Spinal cord (tissue), 10 donors: ENCODE measurements at places on chromosomes 3 and 15.
A peak's percentile ranks its signal among the peaks of the same experiment; 100 is the strongest.

DNA sequence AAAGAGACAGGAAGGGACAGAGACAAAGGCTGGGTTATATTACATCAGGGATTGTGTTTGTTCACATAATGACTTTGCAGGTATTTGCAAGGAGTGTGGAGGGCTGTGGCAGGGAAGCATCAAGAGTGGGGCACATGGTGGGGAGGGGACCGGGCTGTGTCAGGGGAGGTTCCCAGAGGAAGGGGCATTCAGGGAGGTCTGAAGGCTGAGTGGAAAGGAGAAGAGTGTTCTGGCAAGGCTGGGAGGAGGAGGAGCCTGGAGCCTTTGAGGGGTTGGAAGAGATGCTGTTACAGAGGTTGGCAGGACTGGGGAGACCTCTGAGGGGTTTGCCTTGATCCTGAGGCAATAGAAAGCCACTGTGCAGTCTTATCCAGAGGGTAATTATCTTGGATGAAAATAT lies 49.4 kb downstream of the EXOG start:
- no peak for DNase-seq

DNA sequence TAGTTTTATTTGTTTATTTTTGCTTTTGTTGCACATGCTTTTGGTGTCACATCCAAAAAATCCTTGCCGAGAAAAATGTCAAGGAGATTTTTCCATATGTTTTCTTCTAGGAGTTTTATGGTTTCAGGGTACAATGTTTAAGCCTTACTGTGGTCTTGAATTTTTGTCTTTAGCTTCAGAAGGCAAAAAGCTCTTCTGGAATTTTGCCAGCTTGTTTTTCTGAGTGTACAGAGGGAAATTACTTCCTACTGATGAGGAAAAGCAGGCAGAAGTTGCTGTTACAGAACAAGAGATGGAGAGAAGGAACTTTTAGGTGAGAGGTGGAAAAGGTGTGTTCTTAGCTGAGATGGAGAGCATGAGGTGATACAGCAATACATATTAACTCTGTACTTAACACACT lies 59.6 kb downstream of the UBE2E2 start:
- no peak for DNase-seq

DNA sequence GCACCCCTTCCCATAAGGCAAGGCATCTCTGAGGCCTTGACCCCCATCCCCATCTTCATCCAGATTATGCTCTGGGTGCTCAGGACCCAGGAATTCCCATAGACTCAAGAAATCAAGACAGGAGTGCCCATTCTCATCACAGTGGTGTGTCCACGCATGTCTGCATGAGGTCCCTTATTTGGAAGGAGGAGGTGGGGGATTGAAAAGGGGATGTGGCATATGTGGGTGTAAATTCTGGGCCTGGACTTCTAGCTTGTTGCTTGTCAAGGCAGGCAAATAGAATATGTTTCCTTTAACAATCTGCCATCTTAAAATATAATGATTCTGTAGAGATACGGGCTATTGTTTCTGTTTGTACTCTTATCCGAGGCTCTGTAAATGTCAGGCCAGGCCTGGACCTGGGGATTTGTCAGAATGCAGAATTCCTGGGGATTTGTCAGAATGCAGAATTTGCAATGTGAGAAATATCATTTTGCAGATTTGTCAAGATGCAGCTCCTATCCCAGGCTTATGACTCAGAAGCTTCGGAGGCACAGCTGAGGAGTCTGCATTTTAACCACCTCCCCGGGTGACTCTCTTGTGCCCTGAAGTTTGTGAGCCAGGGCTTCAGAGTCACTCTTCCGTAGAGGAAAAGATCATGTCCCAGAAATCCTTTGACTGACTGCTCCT lies 157.8 kb downstream of the SV2B start:
- DNase-seq, result no peak

DNA sequence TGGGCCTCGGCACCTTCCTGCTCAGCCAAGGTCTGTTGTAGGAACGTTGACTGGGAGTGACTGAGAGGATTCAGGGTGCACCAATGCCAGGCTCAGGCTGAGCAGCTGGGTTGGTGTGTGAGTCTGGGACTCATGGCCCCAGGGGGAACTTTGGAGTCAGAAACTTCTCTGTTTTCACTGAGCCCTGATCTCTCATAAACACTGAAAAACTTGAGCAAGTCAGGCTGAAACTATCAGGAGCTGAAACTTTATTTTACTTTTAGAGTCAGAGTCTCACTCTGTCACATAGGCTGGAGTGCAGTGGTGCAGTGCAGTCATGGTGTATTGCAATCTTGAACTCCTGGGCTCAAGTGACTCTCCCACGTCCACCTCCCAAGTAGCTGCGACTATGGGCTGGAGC lies 3.0 kb downstream of the TRAK1 start:
- no peak for DNase-seq

DNA sequence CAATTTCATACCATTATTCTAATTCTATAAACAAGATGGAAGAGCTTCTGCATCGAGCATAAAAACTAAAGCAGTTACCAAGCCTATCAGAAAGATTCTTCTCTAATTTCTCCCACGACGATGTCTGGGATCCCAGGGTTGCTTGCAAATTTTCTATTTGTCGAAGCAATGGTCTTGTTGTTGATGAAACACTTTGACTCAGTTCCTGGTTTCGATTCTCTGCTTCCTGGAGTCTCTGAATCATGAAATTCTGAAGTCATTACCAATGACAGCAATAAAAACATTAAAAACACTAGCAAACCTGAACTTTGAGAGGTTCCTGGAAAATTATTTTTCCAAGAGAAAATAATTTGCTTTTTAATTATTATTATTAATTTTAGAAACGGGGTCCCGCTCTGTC lies 18.7 kb downstream of the TMF1 start:
- DNase-seq, result no peak

DNA sequence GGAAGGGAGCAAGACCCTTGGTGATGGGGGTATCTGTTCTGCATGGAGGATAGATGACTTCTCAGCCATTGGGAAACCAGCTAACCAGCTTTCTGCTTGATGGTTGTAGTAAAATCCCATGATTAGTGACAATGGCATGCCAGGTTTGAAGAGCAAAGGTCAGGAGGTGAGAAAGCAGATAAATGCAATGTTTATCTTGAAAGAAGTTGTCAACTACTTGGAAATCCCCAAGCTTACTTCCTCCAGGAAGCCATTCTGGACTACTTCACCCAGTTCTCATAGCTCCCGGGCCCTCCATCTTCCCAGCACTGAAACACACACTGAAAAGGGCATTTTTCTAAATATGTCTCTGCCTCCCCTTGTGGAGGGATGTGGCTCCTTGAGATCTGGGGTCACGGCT lies 51.3 kb downstream of the SMAD3 start:
- no peak for DNase-seq

GRCh38 chr15:77063249-77063648 lies 7.7 kb downstream of the TSPAN3 start:
- no peak for DNase-seq

DNA sequence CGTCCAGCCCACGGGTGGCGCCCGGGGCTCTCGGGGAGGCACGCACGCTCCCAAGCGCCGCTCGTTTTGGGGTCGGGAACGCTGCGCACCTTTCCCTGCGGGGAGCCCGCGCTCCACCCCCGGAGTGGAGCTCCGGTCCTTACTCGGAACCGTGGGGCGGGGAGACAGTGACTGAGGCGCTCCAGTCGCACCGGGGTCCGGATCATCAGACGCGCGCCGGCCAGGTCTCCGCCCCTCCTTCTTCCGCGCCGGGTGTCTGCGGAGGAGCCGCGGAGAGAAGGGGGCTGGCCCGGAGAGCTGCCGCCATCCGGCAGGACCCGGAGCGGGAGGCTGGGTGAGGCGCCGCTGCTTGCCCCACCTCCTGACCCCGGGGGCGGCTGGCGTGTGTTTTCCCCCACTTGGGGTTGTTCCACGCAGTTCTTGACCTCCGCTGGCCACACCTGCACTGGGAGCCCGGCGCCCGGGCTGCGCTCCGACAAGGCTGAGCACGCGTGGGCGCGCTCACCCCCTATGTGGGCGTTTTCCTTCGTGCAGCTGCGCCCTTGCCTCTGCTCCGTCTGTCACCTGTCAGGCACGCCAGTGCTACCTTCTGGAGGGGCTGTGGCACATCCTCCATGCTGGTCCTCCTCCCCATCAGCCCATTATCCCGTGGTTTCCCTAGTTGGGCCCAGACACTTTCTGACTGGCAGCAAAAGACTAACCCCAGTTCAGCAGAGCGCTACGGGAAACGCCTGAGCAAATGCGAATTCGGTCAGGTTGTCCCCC lies at the start of gene MCF2L2:
Gene MCF2L2, minus strand, starts transcription at position 173 of the 765 bp plus-strand sequence. CDS start 642 bp downstream, outside the sequence.
- peak; percentile 13 for DNase-seq

DNA sequence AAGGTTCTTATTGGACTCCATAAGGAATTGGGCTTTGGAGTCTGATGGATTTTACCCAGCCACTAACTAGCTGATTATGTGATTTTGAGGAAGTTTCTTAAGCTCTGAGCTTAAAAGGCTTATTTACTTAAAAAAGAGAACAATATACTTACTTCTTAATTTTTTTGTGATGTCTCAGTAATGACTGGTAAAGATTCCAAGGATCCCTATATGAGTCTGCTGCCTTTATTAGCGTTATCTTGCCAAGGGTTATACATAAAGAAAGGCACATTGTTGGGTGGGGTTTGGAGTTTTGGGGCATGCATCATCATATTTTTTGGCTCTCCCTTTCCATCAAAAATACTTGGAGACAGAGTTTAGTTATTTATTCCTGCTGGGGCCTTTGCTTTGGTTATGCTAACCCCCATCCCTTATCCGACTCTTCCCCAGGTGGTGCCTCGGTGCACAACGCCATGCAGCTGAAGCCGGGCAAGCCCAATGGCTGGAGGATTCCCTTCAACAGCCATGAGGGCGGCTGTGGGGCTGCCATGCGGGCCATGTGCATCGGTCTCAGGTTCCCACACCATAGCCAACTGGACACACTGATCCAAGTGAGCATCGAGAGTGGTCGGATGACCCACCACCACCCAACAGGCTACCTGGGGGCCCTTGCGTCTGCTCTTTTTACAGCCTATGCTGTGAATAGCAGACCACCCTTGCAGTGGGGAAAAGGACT lies 6.7 kb downstream of the ADPRH start:
- DNase-seq, result no peak

GRCh38 chr3:142022381-142022780 lies 127.0 kb downstream of the TFDP2 start:
- DNase-seq, result no peak
